Endodermal cell (in vitro differentiated cells): ENCODE measurements at places on chromosomes 16 and 17. TPM values are rescaled to one million over a fixed set of nuclear protein-coding genes. Genes with fewer than 3 reads are reported as not detected.

The GPR139 gene
- not detected in 3 replicates for total RNA-seq

The AIPL1 gene
- total RNA-seq, result 0.14 TPM in 1 of 2 replicates, not detected in the other

The HBA1 gene
- total RNA-seq, result not detected in 3 replicates

The MYH8 gene
- total RNA-seq, result not detected in 2 replicates

The CCT6B gene
- 0.88 and 1.5 TPM in 2 replicates for total RNA-seq

The CSH2 gene
- 0.54 and 0.57 TPM in 2 replicates for total RNA-seq

The NAGS gene
- 2.1 to 10.0 TPM (median 2.1 TPM) in 3 replicates for total RNA-seq

The SALL1 gene
- 60.6 to 185 TPM (median 172 TPM) in 3 replicates for total RNA-seq

The ZNF213 gene
- total RNA-seq, result 4.0 to 6.3 TPM (median 6.0 TPM) in 3 replicates

The HCRT gene
- total RNA-seq, result not detected in 3 replicates

The TSR3 gene
- 67.4 and 68.4 TPM in 2 replicates for total RNA-seq

The TEKT1 gene
- total RNA-seq, result not detected in 2 replicates

The PPY gene
- not detected in 3 replicates for total RNA-seq

The CES1 gene
- total RNA-seq, result 0.47 TPM in 1 of 2 replicates, not detected in the other

The CA5A gene
- total RNA-seq, result not detected in 3 replicates

The OTOA gene
- total RNA-seq, result 0.09 to 0.15 TPM in 2 of 3 replicates, not detected in the other

The TMEM238L gene
- not detected in 3 replicates for total RNA-seq

The SLC5A11 gene
- total RNA-seq, result 0.29 TPM in 1 of 2 replicates, not detected in the other

The HEATR9 gene
- not detected in 2 replicates for total RNA-seq

The TRIM65 gene
- 27.4 and 27.8 TPM in 2 replicates for total RNA-seq

The TANC2 gene
- 22.9 to 44.5 TPM (median 22.9 TPM) in 3 replicates for total RNA-seq

The SLX1B gene
- total RNA-seq, result 43.1 to 55.6 TPM (median 55.5 TPM) in 3 replicates

The KRT16 gene
- total RNA-seq, result not detected in 3 replicates

The EIF1 gene
- total RNA-seq, result 573 to 646 TPM (median 584 TPM) in 3 replicates

The DNASE1L2 gene
- total RNA-seq, result 0.35 to 0.67 TPM (median 0.52 TPM) in 3 replicates

The ARHGAP44 gene
- 21.2 to 21.9 TPM (median 21.7 TPM) in 3 replicates for total RNA-seq

The MPG gene
- 59.9 and 60.3 TPM in 2 replicates for total RNA-seq

The BCL6B gene
- total RNA-seq, result 1.3 and 2.9 TPM in 2 replicates

The NPIPA3 gene
- 0.70 and 3.5 TPM in 2 replicates for total RNA-seq

The TMIGD1 gene
- not detected in 2 replicates for total RNA-seq

The ESRP2 gene
- total RNA-seq, result 51.4 and 51.8 TPM in 2 replicates
